ENCODE measurements at places on chromosomes 2 and 18.

GRCh38 chr2:203732092-203732952, 25.9 kb downstream of the CD28 start:
- DNase-seq: no peak

- no peak for DNase-seq
Observed at GRCh38 chr2:215885536-215885935, 127.8 kb downstream of the MREG start.

GRCh38 chr2:188187726-188188125, 103.9 kb upstream of the GULP1 start:
- DNase-seq: no peak

DNA sequence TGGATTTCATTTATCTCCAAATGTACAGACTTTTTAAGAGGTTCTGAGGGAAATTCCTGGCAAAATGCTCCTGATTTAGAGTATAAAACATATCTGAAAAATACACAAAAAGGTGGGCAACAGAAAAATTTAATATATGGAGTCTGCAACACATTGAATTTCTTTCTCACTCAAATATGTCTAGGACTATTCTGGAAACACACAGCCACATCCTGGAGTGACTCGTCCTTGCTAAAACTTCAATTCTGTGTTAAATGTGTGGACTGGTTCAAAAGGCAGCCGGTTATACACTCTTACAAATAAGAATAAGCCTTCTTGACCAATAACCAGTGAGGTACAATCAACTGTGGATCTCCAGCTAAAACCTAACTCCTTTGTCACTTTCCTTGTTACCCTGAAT, 44.1 kb upstream of the RND3 start:
- no peak for DNase-seq

- DNase-seq: no peak
Observed at GRCh38 chr2:115484486-115484885, 1042.0 kb downstream of the DPP10 start.

DNA sequence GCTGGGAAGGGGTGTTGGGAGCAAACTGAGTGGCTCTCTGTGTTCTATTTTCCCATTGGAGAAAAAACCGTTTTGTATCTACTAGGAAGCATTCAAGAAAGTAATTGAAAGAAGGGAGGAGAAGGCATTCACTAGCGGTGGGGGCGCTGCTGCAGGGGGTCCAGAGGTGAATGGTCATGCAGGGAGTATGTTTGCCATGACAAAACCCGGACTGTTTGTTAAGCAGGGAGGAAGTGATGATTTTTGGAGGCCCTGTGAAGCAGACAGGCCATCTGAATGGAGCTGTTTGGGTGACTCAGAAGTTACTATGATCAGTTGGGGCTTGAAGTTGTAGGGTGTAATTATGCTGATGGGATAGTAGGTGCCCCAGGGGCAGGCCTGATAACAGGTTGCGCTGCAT, 7.0 kb downstream of the TAF4B start:
- DNase-seq: no peak

GRCh38 chr2:128639693-128640092, 321.0 kb upstream of the HS6ST1 start:
- no peak for DNase-seq

- no peak for DNase-seq
Observed at GRCh38 chr18:31792580-31792911, 31.9 kb upstream of the SLC25A52 start.

Data from mucosa of descending colon (tissue), 3 donors.